Omental fat pad (tissue), 4 donors: ENCODE measurements at places on chromosomes 2 and 18. TPM values are rescaled to one million over a fixed set of nuclear protein-coding genes. Genes with fewer than 3 reads are reported as not detected.

Gene DNAJC5G
- total RNA-seq = not detected

Gene TBR1
- not detected for total RNA-seq

Gene NYAP2
- total RNA-seq = not detected

Gene ZC3H6
- 5.9 TPM for total RNA-seq

Gene CACNB4
- 1.6 TPM for total RNA-seq

Gene WNT10A
- total RNA-seq = not detected

- no peak for DNase-seq
Observed at GRCh38 chr2:82795446-82795845, 1663.6 kb downstream of the SUCLG1 start.

DNA sequence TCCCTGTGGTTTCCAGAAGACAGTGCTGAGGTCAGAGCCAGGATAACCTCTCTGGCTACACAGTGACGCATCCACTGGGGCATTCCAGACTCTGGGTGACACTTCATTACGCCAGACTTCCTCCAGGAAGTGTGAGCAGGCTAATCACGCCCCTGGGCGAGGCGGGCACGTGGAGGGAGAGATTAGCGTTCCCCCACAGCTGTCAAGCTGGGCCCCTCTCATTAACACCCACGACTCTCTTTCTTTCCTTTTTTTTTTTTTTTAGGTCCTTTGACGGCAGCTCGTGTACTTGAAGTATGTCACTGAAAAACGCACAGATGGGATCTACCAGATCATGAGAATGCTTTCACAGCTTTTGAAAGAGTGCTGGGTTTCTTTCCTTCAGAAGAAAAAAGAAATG, 274.6 kb downstream of the AFF3 start:
- no peak for DNase-seq

DNA sequence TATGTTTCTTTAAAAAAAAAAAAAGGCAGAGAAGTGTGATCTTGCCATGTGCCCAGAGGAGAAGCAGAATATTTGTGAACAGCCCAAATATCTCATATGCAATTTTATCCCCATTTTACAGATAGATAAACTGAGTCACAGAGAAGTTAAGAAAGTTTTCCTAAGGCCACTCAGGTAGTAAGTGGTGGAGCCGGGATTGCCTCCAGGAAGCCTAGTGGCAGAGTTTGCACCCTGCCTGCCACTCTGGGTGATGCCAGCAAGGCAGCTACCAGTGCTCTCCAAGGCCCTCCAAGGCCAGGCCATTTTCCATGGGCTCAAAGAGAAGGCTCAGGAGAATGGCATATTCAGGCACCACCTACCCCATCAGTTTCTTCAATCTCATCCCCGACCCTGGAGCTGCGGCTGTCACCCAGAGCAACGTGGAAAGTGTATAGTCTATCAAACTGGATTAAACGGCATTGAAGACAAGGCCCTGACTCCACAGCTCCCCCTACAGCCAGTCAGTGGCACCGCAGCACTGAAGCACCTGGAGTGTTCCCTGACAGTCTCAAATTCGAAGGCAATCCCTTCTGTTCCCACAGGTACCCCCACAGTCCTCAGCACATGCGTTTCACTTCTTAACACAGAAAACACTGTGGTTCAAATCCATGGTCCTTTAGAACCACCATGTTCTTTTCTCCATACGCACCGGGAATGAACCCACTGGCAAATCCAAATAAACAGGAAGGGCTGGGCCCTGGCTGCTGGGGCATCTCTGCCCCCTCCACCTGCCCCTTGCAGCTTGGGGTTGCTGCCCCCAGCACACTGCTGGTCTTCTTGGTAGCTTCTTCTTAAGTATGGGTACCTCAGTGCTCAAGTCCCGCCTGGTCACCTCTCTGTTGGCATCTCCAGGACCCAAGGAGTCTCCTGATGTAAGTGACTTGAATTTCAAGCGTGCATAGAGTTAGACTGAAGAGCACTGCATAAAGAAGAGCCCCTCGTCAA, 175.3 kb downstream of the INHBB start:
- DNase-seq = no peak

- no peak for DNase-seq
Observed at GRCh38 chr2:135636982-135637381, 104.7 kb upstream of the UBXN4 start.

- no peak for DNase-seq
Observed at GRCh38 chr2:42256505-42256904, 87.4 kb downstream of the EML4 start.

DNA sequence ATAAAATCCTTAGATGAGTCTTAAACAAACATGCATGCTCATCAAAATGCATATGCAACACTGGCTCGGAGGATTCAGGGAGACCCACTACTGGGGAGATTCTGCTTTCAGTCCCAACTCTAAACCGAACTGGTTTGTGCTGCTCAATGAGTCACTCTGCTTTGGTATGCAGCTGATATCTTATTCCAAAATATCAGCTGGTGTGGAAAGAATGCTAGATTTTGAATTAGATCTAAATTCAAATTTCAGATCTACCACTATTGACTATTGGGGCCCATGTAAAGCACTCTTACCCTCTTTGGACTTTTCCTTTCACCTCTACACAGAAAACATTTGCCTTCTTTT, 39.2 kb upstream of the TTN start:
- DNase-seq = no peak

DNA sequence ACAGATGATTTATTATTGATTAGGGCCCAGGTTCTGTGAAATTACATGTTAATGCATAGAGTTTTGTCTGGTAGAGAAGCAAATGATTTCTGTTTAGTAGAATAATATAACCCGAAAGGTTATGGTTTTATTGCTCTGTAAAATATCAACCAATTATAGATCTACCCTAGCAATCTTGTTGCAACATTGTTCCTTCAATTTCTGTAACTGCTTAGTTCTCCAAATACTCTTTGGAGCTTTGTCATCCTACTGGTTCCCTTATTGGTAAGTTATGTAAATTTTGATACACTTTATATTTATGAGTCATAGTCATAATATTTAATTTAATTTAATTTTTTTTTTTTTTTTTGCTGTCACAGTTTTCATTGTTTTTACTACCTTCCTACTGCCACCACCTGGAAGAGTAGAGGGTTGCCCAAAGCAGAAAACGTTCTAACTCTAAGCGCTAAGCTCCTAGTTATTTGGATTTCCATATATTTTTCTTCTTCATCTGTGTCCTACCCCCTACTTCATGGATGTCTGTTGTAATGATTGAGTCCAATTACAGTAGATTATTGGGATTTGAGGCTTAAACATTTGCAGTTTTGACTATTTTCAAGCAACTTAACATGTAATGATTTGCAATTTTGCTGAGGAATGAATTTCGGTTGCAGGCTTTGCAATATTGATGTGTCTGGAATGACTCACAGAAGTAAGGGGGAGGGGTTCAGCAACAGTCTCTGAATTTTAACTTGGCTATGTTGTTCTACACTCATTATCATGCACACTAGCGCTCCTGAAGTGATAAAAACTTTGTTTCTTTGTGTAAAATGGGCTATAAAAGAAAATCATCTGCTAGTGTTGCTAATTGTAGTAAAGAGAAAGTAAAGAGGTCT, 51.1 kb downstream of the NABP1 start:
- no peak for DNase-seq

DNA sequence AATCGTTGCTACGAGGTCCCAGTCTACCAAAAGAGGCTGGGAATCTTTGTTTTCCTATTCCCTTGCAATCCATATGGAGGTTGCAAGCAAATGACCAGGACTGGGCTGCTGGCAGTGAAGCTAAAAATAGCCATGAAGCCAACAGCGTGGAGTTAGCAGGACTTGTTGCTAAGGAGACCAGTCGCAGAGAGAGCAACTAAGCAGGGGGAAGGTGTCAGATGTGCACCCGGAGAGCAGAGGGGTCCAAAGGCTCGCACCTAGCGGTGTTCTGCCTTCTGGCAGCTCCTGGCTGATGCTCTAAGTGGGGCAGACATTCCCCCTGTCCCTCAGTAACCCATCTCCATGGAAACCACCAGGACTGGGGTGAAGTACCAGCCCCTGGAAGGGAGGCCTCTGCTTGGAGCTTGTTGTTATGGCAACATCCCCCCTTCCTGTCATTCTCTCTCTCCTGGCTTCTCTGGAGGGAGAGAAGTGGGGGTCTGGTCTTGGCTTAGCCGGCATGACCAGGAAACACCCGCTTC, 84.6 kb downstream of the DNMT3A start:
- DNase-seq = no peak

DNA sequence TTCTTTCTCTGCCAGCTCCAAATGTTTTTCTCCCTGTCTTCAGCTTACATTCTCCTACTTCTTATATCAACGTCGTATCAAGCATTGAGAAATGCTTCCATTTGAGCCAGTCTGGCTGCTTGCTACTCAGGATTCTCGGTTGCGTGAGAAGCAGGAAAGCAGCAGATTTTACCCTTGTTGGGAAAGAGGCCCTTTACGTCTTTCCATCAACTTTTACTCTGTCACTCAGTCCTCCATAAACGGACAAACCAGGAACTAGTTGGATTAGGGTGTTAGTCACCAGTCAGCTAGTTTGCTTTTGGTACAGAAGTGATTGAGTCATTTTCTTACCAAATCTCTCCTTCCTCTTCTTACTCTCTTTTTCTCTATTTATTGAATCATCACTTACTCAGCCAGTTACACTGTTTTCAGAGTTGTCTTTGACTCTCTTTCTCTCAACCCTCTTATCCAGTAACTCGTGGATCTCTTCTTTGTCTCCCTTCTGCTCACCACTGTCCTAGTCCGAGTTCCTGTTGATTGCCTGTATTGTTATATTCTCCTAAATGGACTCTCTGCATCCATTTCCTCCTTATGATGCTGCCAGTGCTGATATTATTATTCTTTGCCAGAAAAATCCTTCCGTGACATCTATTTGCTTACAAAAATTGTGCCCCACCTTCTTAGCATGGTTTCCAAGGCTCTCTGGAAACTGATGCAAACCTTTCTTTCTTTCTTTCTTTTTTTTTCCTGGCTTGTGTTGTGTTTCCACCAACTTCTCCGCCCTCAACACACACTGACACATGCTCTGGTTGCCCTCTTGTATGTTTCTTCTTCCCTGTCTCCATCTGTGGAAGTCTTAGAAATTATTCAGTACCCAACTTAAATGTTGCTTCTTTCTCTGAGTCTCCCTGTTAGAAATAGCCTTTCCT, 61.5 kb downstream of the VRK2 start:
- no peak for DNase-seq

GRCh38 chr2:209663139-209663538, 108.5 kb upstream of the UNC80 start:
- no peak for DNase-seq

- no peak for DNase-seq
Observed at GRCh38 chr2:17334300-17334699, 183.9 kb downstream of the RAD51AP2 start.
